ENCODE measurements at places on chromosomes 5 and 9.

DNA sequence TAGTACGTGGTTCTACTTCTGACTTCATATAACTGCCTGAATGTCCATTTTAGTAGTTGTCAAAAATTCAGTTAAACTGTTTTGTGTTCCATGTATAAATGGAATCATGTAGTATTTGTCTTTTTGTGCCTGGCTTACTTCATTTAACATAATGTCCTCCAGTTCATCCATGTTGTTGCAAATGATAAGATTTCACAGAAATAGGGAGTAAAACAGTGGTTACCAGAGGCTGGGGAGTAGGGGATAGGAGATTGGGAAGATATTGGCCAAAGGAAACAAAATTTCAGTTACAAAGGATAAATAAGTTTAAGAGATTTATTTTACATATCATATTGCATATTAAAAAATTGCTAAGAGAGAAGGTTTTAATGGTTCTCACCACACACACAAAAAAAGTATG, 425.0 kb upstream of the MEF2C start:
- DNase-seq: no peak

- no peak for DNase-seq
These were observed 82.3 kb upstream of the AGXT2 start for GRCh38 chr5:35129921-35130485.

- DNase-seq: no peak
These were observed 223.2 kb downstream of the PCSK1 start for GRCh38 chr5:96209829-96210228.

- no peak for DNase-seq
These were observed 4.6 kb upstream of the HMHB1 start for GRCh38 chr5:143807401-143807800.

- no peak for DNase-seq
These were observed 3.9 kb downstream of the MACIR start for GRCh38 chr5:103262422-103262871.

- DNase-seq: no peak
These were observed 20.4 kb downstream of the CCDC192 start for GRCh38 chr5:127723571-127723970.

All from nucleus accumbens (tissue), 56 donors.